MM.1S (cell line): ENCODE measurements at places on chromosomes 1 and 21.

- DNase-seq, result no peak
- no peak overlapping the region for H3K27ac ChIP-seq
- H3K27me3 ChIP-seq, result peaks cover 17% of the 10 kb centered on the region
- H3K4me3 ChIP-seq, result no peak overlapping the region
Measured at GRCh38 chr1:23556635-23557470, 2.4 kb downstream of the ID3 start.

GRCh38 chr1:86714159-86714558 lies 9.8 kb downstream of the SH3GLB1 start:
- no peaks in the 10 kb centered on the region for H3K27me3 ChIP-seq
- H3K27ac ChIP-seq, result no peak overlapping the region
- no peak for DNase-seq
- peaks cover 8% of the 10 kb centered on the region; the same call in 1 of the 2 replicates for H3K36me3 ChIP-seq
- no peak overlapping the region for H3K4me3 ChIP-seq

- H3K4me3 ChIP-seq, result no peak overlapping the region
- no peaks in the 10 kb centered on the region for H3K4me1 ChIP-seq
- no peak overlapping the region for H3K27ac ChIP-seq
- H3K36me3 ChIP-seq, result no peaks in the 10 kb centered on the region
- DNase-seq, result no peak
- H3K27me3 ChIP-seq, result no peaks in the 10 kb centered on the region
Measured at GRCh38 chr1:200265104-200265503, 144.7 kb downstream of the ZNF281 start.

GRCh38 chr1:184297244-184297750 lies 89.5 kb upstream of the C1orf21 start:
- H3K4me3 ChIP-seq, result no peak overlapping the region
- H3K36me3 ChIP-seq, result no peaks in the 10 kb centered on the region
- peaks cover 11% of the 10 kb centered on the region for H3K4me1 ChIP-seq

GRCh38 chr1:219990782-219991510 lies 55.4 kb downstream of the EPRS1 start:
- no peak overlapping the region for H3K27ac ChIP-seq
- DNase-seq, result peak; percentile 45
- H3K27me3 ChIP-seq, result no peaks in the 10 kb centered on the region

GRCh38 chr1:217681806-217682205 lies 50.7 kb downstream of the SPATA17 start:
- no peaks in the 10 kb centered on the region for H3K36me3 ChIP-seq
- H3K27ac ChIP-seq, result no peak overlapping the region
- no peak for DNase-seq
- no peaks in the 10 kb centered on the region for H3K4me1 ChIP-seq

- H3K4me1 ChIP-seq, result no peaks in the 10 kb centered on the region
- H3K27ac ChIP-seq, result no peak overlapping the region
- H3K27me3 ChIP-seq, result peaks cover 5% of the 10 kb centered on the region; the same call in 1 of the 2 replicates
- no peaks in the 10 kb centered on the region for H3K36me3 ChIP-seq
- no peak overlapping the region for H3K4me3 ChIP-seq
- no peak for DNase-seq
Measured at GRCh38 chr1:90724361-90724760, 7.3 kb upstream of the BARHL2 start.

- H3K36me3 ChIP-seq, result no peaks in the 10 kb centered on the region
- H3K4me3 ChIP-seq, result no peak overlapping the region
- no peak overlapping the region for H3K27ac ChIP-seq
- no peak for DNase-seq
- peaks cover 78% of the 10 kb centered on the region for H3K27me3 ChIP-seq
Measured at GRCh38 chr1:2575801-2576663, 10.5 kb upstream of the PRXL2B start.

DNA sequence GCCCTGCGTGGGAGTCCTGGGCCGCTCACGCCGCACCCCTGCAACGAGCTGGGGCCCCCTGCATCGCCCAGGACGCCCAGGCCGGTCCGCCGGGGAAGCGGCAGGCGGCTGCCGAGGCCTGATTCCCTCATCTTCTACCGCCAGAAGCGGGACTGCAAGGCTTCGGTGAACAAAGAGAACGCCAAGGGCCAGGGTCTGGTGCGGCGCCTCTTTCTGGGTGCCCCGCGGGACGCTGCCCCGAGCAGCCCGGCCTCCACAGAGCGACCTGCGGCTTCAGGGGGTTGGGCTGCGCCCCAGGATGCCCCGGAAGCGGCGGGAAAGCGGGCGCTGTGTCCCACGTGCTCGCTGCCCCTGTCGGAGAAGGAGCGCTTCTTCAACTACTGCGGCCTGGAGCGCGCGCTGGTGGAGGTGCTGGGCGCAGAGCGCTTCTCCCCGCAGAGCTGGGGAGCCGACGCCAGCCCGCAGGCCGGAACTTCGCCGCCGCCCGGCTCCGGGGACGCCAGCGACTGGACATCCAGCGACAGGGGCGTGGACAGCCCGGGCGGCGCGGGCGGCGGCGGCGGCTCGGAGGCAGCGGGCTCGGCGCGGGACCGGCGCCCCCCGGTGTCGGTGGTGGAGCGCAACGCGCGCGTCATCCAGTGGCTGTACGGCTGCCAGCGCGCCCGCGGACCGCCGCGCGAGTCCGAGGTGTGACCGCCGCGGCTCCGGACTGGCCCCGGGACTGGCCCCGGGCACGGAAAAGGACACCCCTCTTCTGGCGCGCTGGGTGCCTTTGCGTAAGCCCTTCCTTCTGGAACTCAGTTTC lies 2.7 kb downstream of the FAM110D start:
- DNase-seq, result peak; percentile 37
- peaks cover 6% of the 10 kb centered on the region for H3K4me1 ChIP-seq
- H3K27me3 ChIP-seq, result peaks cover 27% of the 10 kb centered on the region
- H3K4me3 ChIP-seq, result peak overlapping the region; percentile 52; the same call in 1 of the 2 replicates
- no peak overlapping the region for H3K27ac ChIP-seq

- no peak overlapping the region for H3K4me3 ChIP-seq
- H3K4me1 ChIP-seq, result peaks cover 22% of the 10 kb centered on the region
- no peak for DNase-seq
- no peaks in the 10 kb centered on the region for H3K27me3 ChIP-seq
Measured at GRCh38 chr21:42081138-42081537, 10.0 kb downstream of the UMODL1 start.

- peaks cover 28% of the 10 kb centered on the region for H3K4me1 ChIP-seq
- H3K4me3 ChIP-seq, result peak overlapping the region; percentile 98
- no peaks in the 10 kb centered on the region for H3K27me3 ChIP-seq
- DNase-seq, result peak; percentile 59
- H3K36me3 ChIP-seq, result no peaks in the 10 kb centered on the region
Measured at GRCh38 chr1:24745711-24746413, 615 bp downstream of the CLIC4 start.

- no peaks in the 10 kb centered on the region for H3K4me1 ChIP-seq
- no peak overlapping the region for H3K4me3 ChIP-seq
- no peak for DNase-seq
- no peaks in the 10 kb centered on the region for H3K27me3 ChIP-seq
Measured at GRCh38 chr21:34925597-34925996, 123.5 kb downstream of the RUNX1 start.

- H3K4me3 ChIP-seq, result no peak overlapping the region
- no peak overlapping the region for H3K27ac ChIP-seq
- H3K4me1 ChIP-seq, result 0 out of 2 replicates have a peak, but pooled peaks cover 7% of the 10 kb centered on the region
- H3K36me3 ChIP-seq, result no peaks in the 10 kb centered on the region
Measured at GRCh38 chr1:239247285-239247684, 139.1 kb upstream of the CHRM3 start.

DNA sequence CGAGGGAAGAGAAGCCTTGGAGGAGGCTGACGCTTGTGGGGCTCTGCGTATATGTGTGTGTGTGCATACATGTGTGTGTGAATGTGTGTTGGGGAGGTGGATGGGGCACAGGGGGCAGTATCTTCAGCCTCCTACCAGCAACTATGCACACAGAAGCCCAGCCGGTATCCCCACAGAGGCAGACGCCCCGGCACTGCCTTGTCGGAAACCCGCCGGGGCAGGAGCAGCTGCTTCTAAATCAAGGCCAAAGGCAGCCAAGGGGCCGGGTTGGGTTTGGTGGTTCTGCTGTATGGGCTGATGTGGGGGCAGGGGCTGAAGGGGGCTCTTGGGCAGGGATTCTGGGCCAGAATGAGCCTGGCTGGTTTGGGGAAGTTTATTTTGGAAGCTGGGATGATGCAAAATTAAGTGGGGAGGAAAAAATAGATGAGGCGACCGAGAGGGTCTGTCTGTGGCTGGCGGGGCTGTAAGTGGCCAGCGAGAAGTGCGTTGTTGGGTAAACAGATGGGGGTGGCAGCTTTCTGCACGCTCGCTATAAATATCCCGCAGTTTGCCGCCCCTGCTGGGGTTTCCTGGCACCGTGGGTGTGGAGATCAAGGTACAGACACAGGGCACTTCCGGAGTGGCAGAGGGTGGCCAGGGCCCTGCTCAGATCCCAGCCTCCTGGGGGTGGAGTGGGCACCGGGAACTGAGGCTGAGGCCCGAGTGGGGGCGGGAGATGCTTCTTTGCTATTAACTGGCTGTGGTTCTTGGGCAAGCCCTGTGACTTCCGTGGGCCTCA lies 11.0 kb upstream of the WNT4 start:
- H3K27ac ChIP-seq, result no peak overlapping the region
- no peaks in the 10 kb centered on the region for H3K4me1 ChIP-seq
- no peaks in the 10 kb centered on the region for H3K36me3 ChIP-seq
- H3K4me3 ChIP-seq, result no peak overlapping the region

DNA sequence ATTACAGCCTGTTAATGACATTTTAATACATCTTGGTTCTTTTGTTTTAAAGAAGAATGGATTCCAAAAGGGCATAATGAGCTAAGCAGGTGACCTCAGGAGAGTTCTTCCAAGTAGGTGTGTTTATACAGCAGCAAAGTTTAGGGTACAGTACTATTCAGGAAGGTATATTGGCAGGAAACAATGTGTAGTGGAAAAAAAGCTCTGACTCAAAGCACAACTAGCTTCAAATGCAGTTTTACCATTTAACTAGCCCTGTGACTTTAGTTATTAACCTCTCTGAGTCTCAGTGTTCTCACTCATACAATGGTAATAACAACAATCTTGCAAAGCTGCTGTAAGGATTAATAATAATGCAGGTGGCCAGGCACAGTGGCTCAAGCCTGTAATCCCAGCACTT lies 29.9 kb downstream of the FAF1 start:
- H3K27ac ChIP-seq, result no peak overlapping the region
- no peaks in the 10 kb centered on the region for H3K4me1 ChIP-seq
- no peaks in the 10 kb centered on the region for H3K36me3 ChIP-seq
- no peak overlapping the region for H3K4me3 ChIP-seq
- H3K27me3 ChIP-seq, result no peaks in the 10 kb centered on the region
- no peak for DNase-seq

DNA sequence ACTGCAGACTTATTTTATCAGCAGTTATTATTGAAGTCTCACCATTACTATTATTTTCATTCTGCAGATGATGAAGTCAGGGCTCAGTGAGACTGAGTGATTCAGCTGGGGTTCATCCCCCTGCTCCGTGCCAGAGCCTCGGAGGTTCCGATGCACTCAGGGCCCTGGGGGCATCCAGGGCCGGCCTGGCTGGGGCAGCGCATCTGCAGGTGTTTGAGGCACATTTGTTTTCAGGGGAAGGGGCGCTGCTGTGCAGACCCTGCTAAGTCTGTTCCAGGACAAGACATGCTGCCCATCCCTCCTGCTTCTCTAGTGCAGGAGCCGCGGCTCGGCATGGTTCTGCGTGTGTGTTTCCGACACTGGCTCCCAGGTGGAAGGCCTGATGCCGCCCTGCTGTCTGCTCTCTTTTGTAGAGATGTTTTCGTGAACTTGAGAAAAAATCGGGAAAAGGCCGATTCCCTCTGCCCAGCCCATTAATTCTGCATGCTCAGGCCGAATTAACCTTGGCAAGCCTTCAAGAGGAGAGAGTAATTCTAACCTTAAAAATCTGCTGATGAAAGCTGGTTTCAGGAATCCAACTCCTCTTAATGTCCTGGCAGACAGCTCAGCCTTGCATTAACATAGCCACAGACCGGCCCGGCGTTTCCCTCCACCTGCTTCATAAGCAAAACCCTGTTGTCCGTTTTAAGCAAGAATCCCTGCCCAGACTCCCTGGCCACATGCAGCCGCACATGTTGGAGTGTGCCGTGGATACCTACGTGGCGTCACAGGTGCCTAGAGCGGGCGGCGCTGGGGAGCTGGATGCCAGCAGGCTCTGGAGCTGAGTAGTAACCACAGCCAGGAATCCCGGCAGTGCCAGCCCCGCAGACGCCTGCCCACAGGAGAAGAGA lies 316.0 kb upstream of the VAMP3 start:
- H3K27ac ChIP-seq, result no peak overlapping the region
- H3K27me3 ChIP-seq, result peaks cover 97% of the 10 kb centered on the region
- DNase-seq, result no peak

- no peaks in the 10 kb centered on the region for H3K27me3 ChIP-seq
- peaks cover 10% of the 10 kb centered on the region; the same call in 1 of the 2 replicates for H3K36me3 ChIP-seq
- H3K4me3 ChIP-seq, result no peak overlapping the region
- H3K27ac ChIP-seq, result no peak overlapping the region
Measured at GRCh38 chr1:230274254-230274653, 151.9 kb downstream of the PGBD5 start.

GRCh38 chr1:21963477-21964217 lies 13.2 kb upstream of the CELA3B start:
- H3K36me3 ChIP-seq, result no peaks in the 10 kb centered on the region
- no peaks in the 10 kb centered on the region for H3K4me1 ChIP-seq
- no peak overlapping the region for H3K27ac ChIP-seq

DNA sequence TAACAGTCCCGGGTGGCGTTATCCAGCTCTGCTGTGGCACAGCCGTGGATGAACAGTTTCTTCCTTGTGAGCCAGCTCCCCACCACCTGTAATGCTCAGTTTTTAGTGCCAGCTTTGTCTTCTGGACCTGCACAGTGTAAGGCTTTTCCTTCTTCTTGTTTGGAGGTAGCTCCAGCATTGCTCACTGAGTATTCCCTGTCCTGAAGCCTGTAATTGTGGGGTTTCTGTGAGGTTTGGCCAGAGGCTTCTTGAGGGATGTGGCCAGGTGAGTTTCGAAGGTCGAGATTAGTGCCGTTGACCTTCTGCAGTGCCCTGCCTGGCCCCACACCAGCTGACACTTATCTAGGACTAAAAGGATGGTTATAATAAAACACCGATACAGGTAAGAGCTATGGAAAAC lies 75.0 kb downstream of the PBX1 start:
- no peaks in the 10 kb centered on the region for H3K27me3 ChIP-seq
- no peak overlapping the region for H3K4me3 ChIP-seq
- peaks cover 46% of the 10 kb centered on the region for H3K4me1 ChIP-seq
- H3K36me3 ChIP-seq, result no peaks in the 10 kb centered on the region
- DNase-seq, result no peak

DNA sequence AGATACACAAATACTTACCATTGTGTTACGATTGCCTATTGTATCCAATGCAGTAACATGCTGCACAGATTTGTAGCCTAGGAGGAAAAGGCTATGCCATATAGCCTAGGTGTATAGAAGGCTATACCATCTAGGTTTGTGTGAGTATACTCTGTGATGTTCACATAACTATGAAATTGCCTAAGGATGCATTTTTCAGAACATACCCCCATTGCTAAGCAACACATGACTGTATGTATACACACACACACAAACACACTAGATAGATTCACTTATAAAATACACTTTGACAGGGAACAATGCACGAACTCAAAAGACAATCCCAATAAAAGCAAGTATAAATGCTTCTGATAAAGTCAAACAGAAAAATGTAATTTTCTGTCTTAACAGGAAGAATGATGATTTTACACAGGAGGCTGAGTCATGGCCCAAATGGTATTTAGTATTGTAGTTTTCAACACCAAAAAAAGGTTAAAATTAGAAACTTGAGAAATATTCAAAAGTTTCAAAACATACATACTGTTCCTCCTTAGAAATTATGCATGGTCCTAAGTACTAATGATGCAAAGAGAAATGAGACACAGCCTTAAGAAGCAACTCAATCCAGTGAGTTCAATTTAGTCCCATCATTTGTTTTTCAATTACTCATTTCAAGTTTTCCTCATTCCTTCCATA lies 12.2 kb downstream of the FH start:
- DNase-seq, result no peak
- no peaks in the 10 kb centered on the region for H3K4me1 ChIP-seq
